ENCODE measurements at places on chromosomes 6 and 20.

GRCh38 chr6:155067956-155068615, 73.0 kb downstream of the TIAM2 start:
- DNase-seq = no peak

DNA sequence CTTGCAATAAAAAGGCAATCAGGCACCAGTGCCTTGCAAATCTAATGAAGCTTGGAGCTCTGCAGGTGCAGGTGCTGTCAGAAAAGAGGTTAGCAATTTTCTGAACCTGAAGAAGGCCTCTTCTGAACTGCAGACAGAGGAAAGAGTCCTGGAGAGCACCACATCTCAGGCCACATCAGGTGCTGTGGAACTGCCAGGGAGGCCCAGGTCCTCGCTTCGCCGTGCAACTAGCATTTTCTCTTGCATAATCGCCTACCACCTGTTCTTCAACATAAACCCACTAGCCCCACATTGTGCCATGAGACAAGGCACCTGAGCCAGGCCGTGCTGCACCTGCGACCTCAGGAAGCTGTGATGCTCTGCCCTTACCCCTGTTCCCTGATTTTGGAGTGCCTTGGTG, 187.6 kb downstream of the DTNBP1 start:
- no peak for DNase-seq

DNA sequence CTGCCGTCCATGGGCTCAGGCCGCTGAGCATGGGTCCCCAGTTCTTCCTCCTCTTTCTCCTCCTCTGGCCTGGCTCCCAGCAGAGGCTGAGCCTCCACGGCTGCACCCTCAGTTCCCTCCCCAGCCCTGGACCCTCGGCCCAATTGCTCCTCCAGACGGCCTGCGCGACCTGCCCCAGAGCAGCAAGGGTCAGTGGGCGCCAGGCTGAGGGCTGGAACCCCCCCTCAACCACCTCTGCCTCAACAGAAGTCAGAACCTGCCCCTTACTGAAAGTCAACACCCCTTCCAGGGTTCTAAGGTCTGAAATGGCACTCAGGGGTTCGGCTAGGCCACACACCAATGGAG, 15.9 kb upstream of the SPAG4 start:
- DNase-seq = no peak

GRCh38 chr20:35739294-35740163, 2.5 kb downstream of the RBM39 start:
- no peak for DNase-seq

DNA sequence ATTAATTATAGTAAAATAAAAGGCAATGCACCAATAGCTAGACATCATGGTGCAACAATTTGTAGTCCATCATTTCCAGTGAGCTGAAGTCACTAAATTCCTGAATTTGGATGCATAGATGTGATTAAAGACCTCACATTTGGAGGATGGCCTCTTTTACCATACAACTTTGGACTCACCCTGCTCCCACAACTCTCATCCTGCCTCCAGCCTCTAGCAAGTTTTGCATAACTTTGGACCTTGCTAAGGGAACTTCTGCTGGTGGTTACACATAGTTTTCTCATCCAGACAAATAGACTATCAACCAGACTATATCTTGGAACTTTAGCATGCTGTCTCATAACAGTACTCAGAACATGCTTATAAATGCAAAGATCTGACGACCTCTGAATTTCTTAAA, 12.8 kb upstream of the ELOVL2 start:
- DNase-seq = no peak

- peak; percentile 56 for DNase-seq
Measured at GRCh38 chr6:35972471-35973367, 51.7 kb downstream of the SLC26A8 start.

- no peak for DNase-seq
Measured at GRCh38 chr6:15926256-15926655, 202.6 kb upstream of the MYLIP start.

DNA sequence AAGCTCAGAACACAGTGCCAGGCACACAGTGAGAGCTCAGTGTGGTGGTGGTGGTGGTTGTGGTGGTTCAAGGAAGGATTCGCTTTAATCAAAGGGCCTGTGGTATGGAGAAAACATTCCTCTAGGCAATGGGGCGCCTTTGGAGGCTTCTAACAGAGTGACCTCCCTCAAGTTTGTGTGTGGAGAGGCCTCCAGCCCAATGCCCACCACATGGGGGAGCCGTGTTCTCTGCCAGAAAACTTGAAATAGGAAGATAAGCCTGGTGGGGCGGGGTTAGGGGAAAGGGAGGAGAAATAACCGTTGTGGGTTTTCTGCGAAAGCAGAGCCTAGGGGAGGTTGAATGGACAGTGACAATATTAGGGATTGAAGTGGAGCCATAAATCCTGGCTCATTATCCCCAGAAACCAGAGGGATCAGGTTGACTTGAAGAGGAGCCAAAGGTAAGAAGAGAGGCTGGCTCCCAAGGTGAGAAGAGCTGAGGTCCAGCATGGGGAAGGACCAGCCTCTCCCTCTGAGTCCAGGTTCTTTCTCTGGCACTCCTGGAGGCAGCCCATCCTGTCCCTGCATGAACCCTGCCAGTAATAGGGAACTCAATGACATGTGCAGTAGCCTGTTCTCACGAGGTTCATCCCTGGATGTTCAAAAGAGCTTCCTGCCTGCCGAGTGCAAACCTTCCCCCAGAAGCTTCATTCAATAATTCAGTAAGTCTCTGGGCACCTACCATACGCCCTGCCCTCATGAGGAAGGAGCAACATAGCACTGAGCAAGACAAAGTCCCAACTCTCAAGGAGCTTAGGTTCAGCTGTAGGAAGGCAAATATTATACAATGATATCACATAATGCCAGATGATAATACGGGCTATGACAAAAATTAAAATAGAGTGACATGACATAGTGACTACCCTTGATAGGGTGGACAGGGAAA, 51.4 kb downstream of the TGM2 start:
- DNase-seq = no peak

DNA sequence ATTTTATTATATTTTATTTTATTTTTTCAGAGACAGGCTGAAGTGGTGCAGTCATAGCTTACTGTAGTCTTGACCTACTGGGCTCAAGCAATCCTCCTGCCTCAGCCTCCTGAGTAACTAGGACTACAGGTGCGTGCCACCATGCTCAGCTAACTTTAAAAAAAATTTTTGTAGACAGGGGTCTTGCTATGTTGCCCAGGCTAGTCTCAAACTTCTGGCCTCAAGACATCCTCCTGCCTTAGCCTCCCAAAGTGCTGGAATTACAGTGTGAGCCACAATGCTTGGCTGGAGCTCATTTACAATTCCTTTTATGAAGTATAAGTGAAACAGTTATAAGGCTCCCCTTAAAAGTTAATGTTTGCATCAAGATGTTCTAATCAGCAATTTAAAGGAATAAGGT, 14.5 kb downstream of the FUCA2 start:
- no peak for DNase-seq

DNA sequence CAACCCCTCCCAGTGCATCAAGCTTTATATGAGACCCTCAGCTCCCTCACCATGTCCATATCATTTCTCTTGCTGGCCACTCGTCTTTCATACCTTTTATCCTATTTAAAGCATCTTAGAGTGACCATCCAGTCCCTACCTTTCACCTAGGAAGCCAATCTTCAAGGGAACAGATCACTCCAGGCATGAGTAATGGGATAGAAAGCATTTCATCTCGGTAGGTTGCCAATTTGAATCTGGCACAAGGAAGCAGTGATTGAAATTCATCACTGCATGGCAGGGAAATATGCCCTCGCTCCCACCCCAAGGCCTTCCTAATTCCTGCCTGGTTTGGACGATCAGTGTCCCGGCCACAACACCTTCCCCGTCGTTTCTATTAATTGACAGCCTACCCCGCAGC, 150.4 kb downstream of the CFAP61 start:
- DNase-seq = no peak

DNA sequence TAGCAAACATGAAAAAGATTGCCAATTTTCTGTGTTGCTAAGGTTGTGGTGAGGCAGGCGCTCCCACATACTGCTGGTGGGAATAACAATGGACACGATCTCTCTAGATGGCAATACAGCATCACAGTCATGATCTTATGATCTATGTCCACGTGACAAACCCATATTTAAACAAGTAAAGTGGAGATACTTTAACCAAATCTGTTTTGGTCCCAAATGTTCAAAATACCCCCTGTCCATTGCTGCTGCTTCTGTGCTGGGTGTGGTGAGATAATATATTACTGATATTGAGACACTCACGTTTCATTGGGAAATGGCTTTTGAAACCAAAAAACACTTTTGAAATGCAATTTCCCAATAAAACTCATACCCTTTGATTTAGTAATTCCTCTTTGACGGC, 23.0 kb downstream of the SIRPD start:
- DNase-seq = no peak

- DNase-seq = no peak
Measured at GRCh38 chr6:161482517-161482858, 208.6 kb upstream of the AGPAT4 start.

DNA sequence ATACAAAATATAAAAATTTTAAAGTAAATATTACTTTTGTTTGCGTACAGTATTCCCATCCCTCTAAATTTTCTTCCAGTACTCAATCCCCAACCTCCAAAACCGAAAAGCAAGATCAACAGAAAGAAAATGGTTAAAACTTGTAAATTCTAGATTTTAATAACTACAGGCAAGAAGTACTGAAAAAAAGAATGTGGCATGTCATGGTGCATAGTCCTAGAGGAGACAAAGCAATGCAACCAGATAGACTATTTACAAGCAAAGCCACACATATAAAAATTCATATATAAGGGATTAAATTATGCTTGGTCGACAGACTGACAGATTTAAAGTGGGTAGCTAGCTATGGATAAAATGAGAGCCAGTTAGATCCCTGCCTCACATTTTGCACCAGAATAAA, 56.5 kb upstream of the HFE start:
- no peak for DNase-seq

GRCh38 chr20:4919047-4919704, 82.1 kb downstream of the SLC23A2 start:
- DNase-seq = no peak

GRCh38 chr6:109053336-109053735, 41.3 kb downstream of the SESN1 start:
- DNase-seq = no peak

GRCh38 chr20:58763076-58763475, 70.5 kb downstream of the NPEPL1 start:
- DNase-seq = no peak

DNA sequence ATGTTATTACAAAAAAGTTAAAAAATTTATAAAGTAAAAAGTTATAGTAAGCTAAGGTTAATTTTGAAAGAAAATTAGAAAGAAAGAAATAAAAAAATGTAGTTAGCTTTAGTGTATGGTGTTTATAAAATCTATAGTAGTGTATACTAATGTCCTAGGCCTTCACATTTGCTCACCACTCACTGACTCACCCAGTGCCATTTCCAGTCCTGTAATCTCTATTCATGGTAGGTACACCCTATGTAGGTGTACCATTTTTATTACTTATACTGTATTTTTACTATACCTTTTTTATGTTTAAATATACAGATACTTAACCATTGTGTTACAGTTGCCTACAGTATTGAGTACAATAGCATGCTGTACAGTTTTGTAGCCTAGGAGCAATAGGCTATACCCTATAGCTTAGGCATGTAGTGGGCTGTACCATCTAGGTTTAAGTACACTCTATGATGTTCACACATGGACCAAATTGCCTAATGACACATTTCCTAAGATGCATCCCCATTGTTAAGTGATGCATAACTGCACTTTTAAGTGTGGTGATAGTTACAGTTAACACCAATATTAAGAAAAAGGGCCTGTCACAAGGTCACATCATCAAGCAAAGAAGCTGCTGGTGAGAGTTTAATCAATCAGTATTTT, 8.0 kb downstream of the CD2AP start:
- no peak for DNase-seq

DNA sequence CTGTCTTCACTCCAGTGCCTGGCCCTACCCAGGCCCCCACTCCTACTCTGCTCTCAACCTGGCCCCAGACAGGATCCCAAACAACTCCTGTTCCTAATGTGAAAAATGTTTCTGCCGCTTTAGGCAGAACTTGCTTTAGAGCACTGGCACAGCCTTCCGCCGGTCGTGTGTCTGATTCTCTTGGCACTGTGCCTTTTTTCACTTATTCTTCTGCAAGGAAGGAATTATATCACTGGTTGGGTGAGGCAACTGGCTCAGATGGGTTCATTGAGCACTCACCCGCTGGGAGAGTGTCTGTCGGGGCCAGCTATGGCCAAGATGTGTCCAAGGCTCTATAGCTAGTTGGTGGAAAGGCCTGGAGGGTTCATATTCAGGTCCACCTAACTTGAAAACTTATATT, 33.6 kb upstream of the HLA-A start:
- DNase-seq = no peak

- no peak for DNase-seq
Measured at GRCh38 chr6:88815491-88815890, 147.9 kb downstream of the RNGTT start.

DNA sequence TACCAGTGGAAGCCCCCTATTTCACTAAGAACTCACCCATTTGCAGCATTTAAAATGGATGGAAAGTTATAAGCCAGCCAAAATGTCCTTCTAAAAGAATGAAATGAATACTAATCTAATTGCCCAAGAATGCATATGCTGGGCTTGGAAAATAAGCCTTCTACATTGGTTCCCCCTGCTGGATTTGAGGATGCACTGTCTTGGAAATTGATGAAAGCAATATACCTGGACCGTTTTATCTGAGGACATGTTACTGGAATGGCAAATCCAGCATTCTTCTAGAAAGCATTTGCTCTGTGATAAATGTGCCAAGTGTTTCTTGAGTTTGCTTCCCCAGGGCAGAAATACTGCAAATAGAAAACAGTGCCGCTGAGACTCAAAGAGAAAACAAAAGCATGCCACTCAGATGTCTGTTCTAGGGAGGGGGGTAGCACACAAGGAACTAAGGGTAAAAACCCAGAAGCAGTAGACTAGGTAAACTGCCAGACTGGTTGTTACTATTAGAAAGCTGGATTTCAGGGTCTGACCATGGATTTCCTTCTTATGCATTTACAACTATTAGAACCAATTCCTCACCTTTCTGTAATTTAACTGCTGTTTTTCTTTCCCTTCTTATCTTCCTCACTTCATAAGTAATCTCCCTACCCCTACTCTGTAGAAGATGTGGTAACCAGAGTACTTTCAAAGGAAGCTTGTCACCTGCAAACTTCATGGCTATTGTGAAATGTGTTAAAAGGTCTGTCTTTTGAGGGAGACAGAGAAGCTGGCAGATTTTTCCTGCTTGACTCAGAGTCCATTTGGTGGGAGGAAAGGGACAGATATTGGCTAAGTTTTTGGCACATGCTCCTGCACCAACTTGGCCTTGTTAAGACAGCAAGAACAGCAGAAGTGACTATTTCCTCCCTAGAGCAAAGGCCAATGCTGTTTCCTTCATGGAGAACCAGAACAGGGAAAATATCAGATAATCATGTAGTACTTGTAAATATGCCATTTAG, 642.6 kb downstream of the KIF16B start:
- DNase-seq = no peak

GRCh38 chr6:57109880-57110279, 19.9 kb downstream of the ZNF451 start:
- no peak for DNase-seq

- DNase-seq = no peak
Measured at GRCh38 chr6:149194820-149195558, 122.5 kb upstream of the TAB2 start.
